ENCODE measurements at places on chromosomes 6 and 20.

DNA sequence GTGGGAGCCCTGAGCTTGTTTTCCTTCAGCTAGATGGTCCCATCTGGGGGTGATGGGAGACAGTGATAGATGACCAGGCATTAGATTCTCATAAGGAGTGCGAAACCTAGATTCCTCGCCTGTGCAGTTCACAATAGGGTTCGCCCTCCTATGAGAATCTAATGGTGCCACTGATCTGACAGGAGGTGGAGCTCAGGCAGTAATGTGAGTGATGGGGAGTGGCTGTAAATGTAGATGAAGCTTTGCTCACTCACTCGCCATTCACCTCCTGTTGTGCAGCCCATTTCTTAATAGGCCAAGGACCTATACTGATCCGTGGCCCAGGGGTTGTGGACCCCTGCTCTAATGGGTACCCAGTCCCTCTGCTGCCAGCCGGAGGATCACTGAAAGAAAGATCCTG lies 20.7 kb upstream of the KCNB1 start:
- no peak for DNase-seq

GRCh38 chr6:46440141-46440540 lies 51.1 kb downstream of the RCAN2 start:
- no peak for DNase-seq

- no peak for DNase-seq
Observed at GRCh38 chr20:5464901-5465603, 148.3 kb upstream of the PROKR2 start.

DNA sequence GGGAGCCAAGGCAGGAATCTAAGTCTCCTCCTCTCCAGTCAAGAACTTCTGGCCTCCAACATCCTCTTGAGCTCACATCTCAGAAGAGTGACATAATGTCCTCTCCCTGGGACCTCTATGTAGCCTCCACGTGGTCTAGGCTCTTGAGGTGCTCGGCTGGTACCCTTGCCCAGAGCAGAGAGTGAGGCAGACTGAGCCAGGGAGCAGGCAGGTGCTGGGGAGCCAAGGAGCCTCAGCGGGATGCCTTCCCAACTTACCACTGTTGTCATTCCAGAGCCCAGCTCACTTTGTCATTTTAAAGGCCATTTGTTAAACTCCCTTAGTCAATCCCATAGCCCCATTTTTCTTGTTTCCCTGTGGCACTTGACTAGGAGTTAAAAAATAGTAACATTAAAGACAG lies 52.1 kb upstream of the DUSP22 start:
- DNase-seq: no peak

- no peak for DNase-seq
Observed at GRCh38 chr6:5567352-5567751, 306.0 kb downstream of the FARS2 start.

GRCh38 chr20:16639027-16639941 lies 66.0 kb upstream of the KIF16B start:
- DNase-seq: no peak

GRCh38 chr6:77633471-77633870 lies 19.4 kb upstream of the MEI4 start:
- DNase-seq: no peak

DNA sequence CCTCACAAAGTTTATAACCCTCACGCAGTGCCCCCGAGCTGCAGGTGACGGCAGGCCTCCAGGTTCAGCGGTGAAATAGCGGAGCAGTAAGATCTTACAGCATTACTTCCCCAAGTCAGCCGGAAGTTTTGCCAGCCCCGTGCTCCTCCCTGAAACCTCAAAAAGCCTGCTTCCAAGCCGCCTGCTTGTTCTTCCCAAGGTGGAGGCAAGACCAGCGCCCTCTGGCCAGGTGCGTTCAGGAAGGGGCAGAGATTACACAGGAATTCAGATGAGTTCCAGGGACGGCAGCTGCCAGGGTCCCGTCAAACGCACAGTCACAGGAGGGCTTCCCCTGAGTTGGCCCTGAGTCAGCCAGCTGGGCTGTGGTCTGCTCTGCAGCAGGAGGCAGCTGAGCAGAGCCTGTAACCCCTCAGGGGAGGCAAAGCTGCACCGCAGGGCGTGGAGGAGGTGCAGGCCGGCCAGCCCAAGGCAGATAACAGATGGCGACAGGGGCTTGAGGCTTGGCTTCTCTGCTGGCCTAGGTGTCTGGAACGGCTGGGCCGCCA lies 124.1 kb upstream of the RPS6KA2 start:
- no peak for DNase-seq

DNA sequence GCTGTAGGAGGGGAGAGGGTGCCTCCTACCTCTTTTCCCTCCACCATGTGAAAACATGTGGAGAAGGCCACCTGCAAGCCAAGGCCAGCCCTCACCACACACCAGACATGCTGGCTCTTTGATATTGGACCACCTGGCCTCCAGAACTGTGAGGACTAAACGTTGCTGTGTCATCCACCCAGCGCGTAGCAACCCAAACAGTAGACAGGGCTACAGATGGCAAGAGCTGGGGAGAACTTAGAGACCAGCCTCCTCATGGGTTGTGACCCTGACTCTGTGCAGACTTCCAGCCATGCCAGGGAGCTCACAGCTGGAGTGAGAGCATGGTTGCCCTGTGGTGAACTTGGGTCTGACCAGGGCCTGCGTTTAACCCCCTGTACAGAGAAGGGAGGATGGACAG lies 195.9 kb upstream of the CST7 start:
- no peak for DNase-seq

GRCh38 chr20:32479012-32479411 lies 106.1 kb downstream of the NOL4L start:
- no peak for DNase-seq

DNA sequence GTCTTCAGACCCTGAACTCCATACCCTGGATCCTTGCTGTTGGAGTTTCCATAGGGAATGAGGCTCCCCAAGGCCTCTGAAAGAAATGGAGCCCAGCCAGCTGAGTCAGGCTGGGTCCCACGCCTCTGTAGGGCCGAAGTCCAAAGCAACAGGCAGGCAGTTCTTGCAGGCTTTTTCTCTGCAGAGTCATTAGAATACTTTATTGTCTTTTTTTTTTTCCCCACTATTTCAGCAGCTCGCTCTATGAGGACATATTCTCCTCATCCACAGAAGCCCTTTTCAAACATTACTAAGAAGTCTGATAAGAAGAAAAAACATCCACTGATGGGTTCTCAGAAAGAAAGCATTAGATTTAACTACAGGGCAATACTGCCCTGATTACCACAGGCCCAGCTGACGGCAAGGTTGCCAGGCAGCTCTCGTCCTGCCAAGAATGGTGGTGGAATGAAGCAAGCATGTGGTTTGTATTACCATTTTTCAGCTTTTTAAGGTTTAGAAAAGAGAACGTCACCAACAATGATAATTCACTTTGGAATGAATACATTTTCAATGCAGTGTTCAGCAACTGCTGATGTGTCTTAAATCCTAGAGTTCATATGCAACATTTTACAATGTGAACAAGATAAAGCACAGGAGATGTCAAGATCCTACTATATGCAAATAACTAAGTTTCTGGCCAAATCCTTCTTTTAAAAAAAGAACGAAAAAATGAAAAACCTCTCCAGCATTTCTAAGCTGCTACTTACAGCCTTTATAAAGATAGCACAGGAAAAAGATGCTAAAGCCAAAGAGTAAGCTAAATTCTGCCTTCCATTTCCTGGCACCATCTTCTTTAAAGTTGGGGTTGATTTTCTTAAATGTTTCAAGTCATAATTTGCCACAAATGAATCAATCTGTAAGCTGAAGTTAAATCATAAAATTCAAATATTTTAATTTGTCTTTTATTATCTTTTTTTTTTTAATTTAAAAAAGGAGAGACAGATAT lies 223.6 kb upstream of the CITED2 start:
- no peak for DNase-seq

- peak; percentile 77 for DNase-seq
Observed at GRCh38 chr6:32952817-32953739, at the start of gene HLA-DMA. HLA-DMA (minus strand) TSS chr6:32953097; CDS start chr6:32953036, 61 bp downstream.

GRCh38 chr6:103721923-103722322 lies 1137.8 kb downstream of the HACE1 start:
- DNase-seq: no peak

DNA sequence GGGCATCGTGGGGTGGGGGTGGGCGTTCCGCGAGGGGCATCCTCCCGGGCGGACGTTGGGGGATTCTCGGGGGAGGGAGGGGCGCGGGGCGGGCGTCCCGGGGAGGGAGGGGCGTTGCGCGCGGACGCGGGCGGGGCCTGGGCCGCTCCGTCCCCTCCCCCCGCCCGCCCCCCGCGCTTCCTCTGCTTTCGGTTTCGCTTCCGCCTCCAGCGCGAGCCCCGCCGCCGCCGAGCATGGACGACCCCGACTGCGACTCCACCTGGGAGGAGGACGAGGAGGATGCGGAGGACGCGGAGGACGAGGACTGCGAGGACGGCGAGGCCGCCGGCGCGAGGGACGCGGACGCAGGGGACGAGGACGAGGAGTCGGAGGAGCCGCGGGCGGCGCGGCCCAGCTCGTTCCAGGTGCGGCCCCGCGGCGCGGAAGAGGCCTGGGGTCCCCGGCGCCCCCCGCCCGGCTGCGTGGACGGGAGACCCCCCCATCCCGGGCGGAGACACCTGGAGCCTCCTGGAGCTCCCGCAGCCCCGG lies at the start of gene OGFR:
Gene OGFR, plus strand, starts transcription at position 209 of the 528 bp plus-strand sequence. Its CDS starts 25 bp downstream, at position 234.
- DNase-seq: peak; percentile 65

GRCh38 chr6:100457311-100457990 lies 7.3 kb downstream of the SIM1 start:
- no peak for DNase-seq

- no peak for DNase-seq
Observed at GRCh38 chr6:121999456-122000065, 399.9 kb upstream of the HSF2 start.

GRCh38 chr6:64990652-64991304 lies 716.2 kb downstream of the EYS start:
- DNase-seq: no peak

- DNase-seq: no peak
Observed at GRCh38 chr20:14189794-14190402, 147.5 kb downstream of the FLRT3 start.

GRCh38 chr6:35072698-35073055 lies 68.5 kb downstream of the TCP11 start:
- DNase-seq: no peak

DNA sequence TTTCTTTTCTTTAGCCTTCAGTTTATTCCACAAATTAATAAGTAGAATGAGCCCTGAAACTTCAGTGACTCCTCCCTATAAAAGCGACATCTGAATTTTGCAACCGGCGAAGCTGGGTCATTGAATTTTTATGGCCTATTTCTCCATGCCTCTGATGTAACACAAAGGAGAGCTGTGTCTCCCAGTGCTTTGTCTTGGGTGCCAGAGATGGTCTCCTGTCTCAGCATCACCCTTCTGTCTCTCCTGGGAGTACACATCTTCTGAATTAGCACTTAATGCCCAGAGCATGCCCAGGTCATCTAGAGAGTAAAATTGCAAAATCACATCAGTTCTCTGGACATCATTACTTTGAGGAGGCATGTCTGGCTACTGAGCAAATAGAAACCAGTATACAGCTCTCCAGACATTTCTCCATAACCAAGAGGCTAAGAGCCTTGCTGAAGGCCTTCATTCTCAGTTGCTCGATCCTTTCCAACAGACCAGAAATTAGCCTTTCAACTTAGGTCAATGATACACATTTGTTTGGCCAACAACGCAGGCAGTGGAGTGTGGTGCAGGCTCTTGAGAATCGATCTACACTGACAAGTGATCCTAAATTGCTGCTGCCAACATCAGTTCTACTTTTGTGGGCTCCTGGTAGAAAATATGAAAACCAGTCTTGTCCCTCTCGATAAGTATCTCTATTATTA lies 176.0 kb upstream of the FOXQ1 start:
- DNase-seq: no peak

GRCh38 chr6:167776906-167777627 lies 49.6 kb upstream of the AFDN start:
- no peak for DNase-seq

GRCh38 chr6:54601600-54602300 lies 244.8 kb upstream of the FAM83B start:
- DNase-seq: no peak

- peak; percentile 35 for DNase-seq
Observed at GRCh38 chr20:51255417-51255816, 232.5 kb upstream of the KCNG1 start.

DNA sequence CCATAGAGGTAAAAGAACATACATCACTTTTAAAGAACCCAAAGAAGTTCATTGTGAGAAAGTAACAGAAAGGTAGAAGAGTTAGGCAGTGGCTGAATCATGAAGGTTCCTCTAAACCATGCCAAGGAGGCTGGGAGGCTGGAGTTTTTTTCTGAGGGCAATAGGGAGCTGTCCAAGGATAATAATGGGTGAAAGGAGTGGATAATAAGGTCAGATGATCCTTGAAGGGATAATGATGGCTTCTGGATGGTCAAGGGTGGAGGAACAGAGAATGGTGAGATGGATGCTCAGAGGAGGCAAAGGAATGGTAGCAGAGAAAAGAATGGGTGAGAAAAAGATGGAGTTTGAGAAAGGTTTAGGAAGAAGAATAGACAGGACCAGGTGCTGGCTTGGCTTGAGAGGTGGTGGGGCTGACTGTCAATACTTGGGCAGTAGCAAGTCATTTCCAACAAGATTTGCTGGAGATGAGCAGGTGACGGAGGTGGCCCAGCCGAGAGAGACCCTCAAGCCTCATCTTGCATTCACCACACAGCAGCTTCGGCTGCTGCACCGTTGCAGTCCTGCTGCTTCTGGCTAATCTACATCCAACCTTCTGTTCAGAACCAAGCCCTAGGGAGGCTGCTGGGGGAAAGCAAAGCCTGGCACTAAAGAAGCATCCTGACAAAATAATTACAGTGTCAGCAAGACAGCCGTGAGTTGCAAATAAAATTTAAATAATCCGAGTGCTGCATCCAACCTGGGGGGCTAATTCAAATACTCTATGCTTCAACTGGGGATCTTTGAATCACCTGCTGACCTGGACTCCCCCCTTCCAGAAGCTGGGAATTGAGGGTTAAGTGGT lies 131.2 kb upstream of the KCNG1 start:
- no peak for DNase-seq

GRCh38 chr20:11564491-11564890 lies 353.2 kb upstream of the BTBD3 start:
- DNase-seq: no peak

GRCh38 chr20:37636977-37637376 lies 56.9 kb upstream of the CTNNBL1 start:
- DNase-seq: no peak

GRCh38 chr6:96834070-96834469 lies 3.2 kb downstream of the GPR63 start:
- DNase-seq: no peak

DNA sequence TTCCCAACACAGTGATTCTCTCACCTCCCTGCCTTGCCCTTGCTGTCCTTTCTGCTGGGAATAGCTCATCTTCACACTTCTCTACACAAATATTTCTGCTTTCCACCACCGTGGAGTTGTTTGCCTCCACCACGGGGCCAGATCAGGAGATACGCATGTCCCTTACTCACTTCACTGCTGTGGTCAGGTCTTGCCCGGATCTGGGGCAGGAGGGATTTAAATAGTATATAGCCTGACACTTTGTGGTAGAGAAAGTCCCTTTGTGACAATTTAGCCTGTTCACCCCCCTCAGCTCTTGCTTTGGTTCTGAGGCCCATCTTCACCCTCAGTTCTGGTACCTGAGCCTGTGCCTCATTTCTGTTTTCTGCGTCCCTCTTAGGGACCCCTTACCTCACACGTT lies 92.6 kb upstream of the PREP start:
- DNase-seq: no peak
